ENCODE measurements at places on chromosomes 6 and 20.

DNA sequence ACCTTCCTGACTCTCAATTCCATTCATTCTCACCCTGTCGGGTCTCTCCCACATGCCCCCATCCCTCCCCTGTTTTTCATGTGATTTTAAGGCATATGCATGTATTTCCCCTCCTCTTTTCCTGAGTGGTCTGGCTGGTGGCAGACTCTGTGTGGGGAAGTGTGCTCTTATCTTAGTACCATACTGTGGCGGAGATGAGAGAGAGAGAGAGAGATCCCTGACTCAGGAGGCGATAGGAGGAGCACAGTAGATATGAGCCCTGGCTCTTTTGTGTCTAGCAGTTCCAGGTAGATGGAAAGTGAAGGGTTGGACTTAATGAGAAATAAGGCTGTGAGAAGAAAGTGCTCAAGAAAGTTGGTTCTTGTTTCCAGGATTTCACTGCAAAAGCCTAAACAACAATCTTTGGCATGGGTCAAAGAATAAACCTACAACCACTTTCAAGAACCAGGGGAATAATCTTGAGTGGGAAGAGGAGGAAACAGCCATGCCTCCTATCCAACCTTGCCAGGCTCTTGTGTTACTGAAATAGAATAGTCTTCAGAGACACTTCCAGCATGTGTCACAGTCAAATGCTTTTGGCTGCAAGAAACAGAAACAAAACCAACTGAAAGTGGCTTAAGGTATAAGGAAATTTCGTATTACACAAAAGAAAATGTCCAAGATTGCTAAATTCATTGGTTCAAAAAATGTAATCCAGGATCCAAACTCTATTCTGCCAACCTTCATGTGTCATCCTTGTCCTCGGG is 123.8 kb upstream of the MYLIP start:
- DNase-seq, result no peak

- DNase-seq, result no peak
Observed at GRCh38 chr6:167714152-167714551, 112.6 kb upstream of the AFDN start.

- DNase-seq, result no peak
Observed at GRCh38 chr6:79922018-79922417, 25.3 kb downstream of the ELOVL4 start.

GRCh38 chr6:148846778-148847761 is 100.2 kb downstream of the UST start:
- DNase-seq, result no peak

DNA sequence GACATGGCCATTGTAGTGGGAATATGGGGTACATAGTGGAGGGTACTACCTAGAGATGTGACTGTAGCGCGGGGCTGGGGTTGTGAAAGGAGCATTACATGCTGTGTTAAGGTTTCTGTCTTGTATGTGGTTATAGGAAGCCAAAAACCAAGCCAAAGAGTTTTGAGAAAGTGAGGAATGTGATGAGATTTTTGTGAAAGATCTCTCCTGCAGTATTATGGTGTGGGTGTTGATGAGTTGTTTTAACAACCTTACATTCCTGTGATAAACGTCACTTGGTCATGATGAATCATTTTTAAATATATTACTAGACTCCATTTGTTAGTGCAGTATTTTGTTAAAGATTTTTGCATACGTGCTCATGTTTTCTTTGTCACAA is 48.9 kb downstream of the ZFAND3 start:
- no peak for DNase-seq
